ENCODE measurements at places on chromosomes 6 and 20. TPM values are rescaled to one million over a fixed set of nuclear protein-coding genes. Genes with fewer than 3 reads are reported as not detected.

DNA sequence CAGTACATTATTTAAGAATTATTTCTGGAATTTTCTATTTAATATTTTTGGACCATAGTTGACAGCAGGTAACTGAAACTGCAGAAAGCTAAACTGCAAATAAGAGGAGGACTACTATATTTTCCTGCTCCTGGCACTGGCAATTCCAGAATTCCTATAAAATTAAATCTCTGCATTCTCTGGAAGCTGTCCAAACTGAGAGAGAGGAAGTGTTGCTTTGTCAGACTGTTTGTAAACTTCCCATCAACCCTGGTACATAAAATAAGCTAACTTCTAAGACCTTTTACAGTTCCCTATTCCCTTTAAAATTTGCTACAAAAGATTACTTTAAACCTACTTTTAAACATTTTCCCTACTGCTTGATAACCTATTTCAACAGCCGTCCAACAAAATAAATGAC, 196.1 kb upstream of the RUNX2 start:
- DNase-seq, result no peak

DNA sequence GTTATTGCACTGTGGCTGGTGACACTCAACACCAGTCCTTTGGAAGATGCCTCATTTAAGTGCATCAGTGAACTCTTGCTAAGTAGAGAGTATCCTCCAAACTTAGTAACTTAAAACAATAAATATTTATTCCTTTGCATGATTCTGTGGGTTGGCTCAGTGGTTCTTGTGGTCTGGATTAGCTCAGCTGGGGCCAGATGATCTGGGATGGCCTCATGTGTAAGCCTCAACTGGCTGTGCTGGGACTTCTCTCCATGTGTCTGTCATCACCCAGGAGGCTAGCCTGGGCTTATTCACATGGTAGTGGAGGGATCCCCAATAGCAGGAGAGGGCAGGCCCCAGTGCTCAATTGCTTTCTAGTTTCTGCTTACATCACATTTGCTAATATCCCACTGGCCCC, 8.3 kb downstream of the LRRN4 start:
- no peak for DNase-seq

DNA sequence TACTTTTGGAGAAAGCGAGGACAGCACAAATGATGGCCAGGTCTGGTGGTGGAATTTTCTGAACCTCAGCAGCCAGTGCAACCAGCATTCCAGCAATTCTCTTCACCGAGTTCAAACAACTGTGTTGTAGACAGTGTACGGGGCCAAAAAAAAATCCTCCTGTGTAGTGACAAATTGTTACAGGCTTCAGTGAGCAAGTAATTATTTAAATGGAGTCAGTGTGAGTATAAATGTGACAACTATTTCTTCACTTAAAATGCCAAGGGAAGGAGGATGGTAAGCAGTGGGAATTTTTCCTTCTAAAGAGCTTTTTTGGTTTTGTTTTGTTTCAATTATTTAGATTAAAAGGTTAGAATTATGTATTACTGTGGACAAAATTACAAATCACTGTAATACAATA, 154.1 kb downstream of the TMEM242 start:
- no peak for DNase-seq

- DNase-seq, result no peak
Measured at GRCh38 chr6:147222160-147222838, 18.1 kb downstream of the STXBP5 start.

- peak; percentile 21 for DNase-seq
Measured at GRCh38 chr6:142566628-142567396, 265.0 kb downstream of the ADGRG6 start.

GRCh38 chr6:156650896-156651390, 126.2 kb upstream of the ARID1B start:
- no peak for DNase-seq

DNA sequence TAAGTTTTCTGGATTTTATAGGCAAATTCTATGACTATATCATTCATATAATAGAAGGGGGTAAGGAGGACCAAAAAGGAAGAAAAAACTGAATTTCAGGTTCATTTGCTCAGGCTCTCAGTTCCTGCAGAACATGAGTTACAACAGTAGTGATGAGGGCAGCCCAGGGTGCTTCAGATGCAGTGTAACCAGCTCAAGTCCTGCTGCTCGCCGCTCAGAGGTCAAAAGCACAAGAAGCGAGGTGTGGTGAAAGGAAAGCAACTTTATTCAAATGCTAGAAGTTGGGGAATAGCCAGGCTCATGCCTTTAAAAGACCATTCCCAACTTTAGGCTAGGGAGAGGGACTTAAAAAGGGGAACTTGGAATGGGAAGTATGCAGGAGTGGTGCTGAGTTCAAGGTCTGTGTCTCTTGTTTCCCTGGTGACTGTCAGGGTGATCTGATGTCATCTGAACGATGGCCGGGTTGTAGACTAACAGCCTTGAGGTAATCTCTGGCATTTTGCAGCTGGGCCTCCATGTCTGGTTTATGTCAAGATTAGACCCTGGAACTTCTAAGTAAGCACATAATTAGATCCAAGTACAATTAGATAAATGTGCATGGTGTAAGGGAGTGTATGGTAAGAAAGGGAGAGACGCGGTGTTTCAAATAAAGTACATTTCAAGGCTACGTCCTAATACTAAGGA, 14.5 kb upstream of the SEC63 start:
- no peak for DNase-seq

DNA sequence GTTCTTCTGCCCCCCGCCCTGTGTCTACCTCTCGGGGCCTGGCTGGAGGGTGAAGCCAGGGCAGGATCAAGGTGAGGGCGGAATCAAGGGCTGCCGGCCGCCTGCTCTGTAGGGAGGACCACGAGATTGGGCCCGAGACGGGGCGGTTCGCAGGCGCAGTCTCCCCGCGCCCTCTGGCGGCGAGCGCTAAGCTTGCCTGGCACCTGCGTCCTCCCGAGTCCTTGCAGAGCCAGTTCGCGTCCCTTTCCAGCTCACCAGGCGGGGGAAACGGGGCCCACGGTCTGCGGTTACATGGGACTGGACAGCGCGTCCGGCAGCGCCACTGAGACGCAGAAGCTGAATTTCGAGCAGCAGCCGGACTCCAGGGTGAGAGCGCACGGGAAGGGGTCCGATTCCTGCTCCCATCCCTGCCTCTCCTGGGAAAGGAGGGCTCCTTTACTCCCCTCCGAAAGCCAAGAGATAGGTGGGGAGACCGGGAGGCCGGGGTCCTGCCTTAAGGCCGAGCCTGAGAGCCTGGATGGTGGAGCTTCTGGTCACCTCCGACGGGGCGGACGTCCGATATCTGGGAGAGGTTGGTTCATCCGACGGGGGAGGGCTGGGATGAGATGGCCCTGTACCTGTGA, 3.6 kb upstream of the MATN4 start:
- DNase-seq, result no peak

DNA sequence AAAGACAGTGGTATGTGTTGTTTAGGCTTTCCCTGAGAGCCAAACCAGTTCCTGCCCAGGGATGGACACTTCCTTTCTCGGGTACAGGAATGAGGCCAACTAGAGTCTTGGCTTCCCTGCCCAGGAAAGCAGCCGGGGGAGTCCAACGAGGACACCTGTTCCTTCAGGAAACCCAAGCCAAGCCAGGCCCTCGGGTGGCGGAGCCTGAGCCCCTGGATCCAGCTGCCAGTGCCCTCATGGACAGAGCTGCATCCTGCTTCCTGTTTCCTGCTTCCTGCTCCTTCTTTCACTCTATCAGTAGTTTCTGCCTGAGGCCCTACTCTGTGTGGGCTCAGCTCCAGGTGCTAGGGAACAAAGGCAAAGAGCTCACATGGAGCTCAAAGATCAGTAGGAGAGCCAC, 7.9 kb upstream of the SIRPA start:
- DNase-seq, result no peak

The SAMD3 gene
- 0.33 TPM for total RNA-seq
